A549 treated with Mapracorat at 1 μM for 4 hours (cell line): ENCODE measurements at places on chromosomes 1 and 21. TPM values are rescaled to one million over a fixed set of nuclear protein-coding genes. Genes with fewer than 3 reads are reported as not detected.

Gene HEYL
- 2.9 to 3.3 TPM (median 3.1 TPM) in 5 replicates for total RNA-seq

Gene MYBPH
- total RNA-seq = 0.09 TPM in 1 of 5 replicates, not detected in the others

Gene TRIM45
- 1.1 to 2.3 TPM (median 1.1 TPM) in 5 replicates for total RNA-seq

Gene AKR7A2
- 36.8 to 54.8 TPM (median 51.6 TPM) in 5 replicates for total RNA-seq

Gene NCF2
- total RNA-seq = 1.1 to 2.3 TPM (median 1.9 TPM) in 5 replicates

Gene WNT3A
- 0.04 to 0.06 TPM in 2 of 5 replicates, not detected in the others for total RNA-seq
